A673 (cell line): ENCODE measurements at places on chromosomes 1 and 21. TPM values are rescaled to one million over a fixed set of nuclear protein-coding genes. Genes with fewer than 3 reads are reported as not detected.

DNA sequence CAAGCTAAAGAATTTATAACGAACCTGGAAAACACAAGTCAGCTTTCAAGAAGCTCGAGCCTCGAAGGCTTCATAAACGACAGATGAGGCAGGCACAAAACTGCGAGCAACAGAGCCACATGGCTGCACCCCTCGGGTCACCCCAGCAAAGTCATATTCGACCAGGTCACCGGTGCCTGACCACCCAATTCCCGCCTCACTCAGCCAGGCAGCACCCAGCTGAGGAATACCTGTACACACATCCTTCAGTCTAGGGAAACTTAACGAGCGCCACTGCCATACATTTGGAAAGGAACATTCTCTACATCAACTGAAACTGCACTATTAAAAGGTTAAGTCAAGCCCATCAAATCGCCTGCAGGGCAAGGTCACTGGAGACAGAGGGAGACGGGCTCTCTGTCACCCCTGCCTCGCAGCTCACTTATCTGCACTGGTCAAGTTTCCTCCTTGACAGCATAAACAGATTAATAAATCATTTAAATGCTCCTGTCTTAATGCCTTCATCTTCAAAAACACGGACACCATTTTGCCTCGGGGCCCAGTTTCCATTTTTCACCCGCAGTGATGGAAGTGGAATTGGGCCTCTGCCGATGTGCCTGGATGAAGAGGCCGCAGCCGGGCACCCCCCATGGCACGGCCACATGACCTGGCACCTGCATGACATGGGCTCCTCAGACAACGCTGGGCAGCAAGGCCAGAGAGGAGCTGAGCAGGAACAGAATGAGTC is 20.6 kb downstream of the NPHP4 start:
- H3K4me3 ChIP-seq: no peak overlapping the region
- no peak for DNase-seq
- no peaks in the 10 kb centered on the region for H3K36me3 ChIP-seq
- no peaks in the 10 kb centered on the region for H3K27me3 ChIP-seq

DNA sequence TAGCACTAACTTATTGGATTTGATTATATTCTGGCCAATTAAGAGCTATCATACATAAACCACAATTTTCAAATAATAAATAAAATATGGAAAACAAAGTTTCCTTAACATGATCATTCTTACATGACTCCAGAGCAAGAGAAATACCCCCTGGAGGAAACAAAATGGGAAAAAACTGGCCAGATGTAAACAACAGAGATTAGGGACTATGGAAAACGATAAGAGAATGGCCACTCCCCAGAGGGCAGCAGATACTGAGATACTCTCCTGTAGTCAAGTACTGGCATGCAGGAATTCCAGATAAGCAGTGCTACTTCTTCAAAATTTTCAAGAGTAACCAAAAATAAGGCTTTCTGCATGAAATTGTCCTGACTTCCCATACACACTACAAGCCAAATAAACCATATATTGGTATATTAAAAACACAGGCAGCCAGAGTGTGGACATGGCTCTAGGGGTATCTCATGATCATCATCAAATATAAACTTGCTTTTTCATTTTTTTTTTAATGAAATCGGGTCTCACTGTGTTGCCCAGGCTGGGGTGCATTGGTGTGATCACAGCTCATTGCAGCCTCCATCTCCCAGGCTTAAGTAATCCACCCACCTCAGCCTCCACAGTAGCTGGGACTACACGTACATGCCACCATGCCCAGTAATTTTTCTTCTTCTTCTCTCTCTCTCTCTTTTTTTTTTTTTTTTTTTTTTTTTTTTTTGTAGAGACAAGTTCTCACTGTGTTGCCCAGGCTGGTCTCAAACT is 118.5 kb downstream of the EIF4G3 start:
- H3K4me1 ChIP-seq: no peaks in the 10 kb centered on the region
- no peak overlapping the region for H3K27ac ChIP-seq
- no peaks in the 10 kb centered on the region for H3K27me3 ChIP-seq
- H3K4me3 ChIP-seq: no peak overlapping the region
- DNase-seq: no peak
- no peaks in the 10 kb centered on the region for H3K36me3 ChIP-seq

DNA sequence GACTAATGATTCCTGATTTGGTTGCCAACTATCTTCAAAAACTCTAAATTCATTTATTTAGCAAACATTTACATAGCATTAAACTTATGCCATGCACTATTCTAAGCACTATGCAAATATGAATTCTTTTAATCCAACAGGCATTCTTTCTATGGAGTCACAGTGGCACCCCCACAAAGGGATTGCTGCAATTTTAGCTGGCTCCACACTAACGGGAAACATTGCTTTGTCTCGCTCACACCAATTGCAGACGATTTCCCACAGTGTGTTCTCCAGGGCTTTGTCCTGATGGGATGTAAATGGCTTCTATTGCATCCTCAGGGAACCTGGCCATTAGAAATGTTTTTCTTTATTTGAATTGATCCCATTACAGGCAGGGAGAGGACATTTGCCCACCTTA is 259.1 kb downstream of the BARHL2 start:
- H3K27ac ChIP-seq: no peak overlapping the region
- no peaks in the 10 kb centered on the region for H3K27me3 ChIP-seq

DNA sequence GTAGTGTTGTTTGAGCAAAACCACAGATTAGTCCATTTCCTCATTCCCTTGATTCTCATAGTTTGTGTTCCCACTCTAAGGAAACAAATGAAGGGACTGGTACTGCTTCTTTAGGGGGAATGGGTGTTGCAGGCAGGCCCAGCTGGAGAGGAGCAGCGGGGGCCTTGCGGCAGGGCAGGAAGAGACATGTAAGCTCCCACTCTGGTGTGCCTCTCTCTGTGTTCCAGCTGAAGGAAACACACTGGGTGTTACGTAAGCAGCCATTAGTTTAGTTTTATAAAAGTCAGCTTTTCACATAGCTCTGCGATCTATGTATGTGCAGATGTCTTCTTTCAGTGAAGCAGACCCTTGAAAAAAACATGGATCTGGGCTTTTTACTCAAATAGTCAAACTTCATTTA is 99.5 kb downstream of the CACHD1 start:
- H3K27ac ChIP-seq: no peak overlapping the region
- no peak overlapping the region for H3K4me3 ChIP-seq
- H3K36me3 ChIP-seq: no peaks in the 10 kb centered on the region
- H3K27me3 ChIP-seq: no peaks in the 10 kb centered on the region

KRTAP11-1 gene
- not detected in 2 replicates for total RNA-seq

DNA sequence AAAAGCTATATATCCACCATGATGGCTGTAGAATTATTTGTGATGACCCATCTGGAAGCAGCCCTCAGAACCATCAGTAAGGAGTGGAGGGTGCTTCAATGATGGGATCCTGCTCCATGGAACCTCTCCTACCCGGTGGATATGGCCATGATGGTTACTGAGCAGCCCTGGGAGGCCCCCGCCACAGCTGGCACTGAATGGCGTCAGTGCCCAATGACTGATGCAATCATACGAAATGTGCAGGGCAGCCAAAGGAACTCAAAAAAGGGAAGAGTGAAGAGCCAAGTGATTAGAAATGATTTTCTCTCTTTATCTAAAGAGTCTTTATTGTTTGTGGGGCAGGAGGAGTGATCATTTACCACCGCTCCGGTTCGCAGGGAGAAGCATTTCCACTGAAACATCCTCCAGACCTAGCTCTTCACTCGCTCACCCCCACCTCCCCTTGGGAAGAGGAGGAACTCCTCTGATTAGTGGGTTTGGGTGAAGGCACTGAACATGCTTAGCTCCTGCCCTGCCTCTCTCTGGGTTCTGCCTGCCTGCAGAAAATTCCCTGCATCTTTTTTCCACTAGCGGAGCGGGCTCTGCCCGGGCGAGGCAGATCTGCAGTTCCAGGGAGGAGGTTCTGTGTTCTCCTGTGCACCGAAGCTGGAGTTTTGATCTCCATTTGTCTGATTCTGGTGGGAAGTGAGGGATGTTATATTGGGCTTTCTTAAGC is 260.3 kb downstream of the GRIK3 start:
- no peak for DNase-seq
- no peak overlapping the region for H3K27ac ChIP-seq
- no peaks in the 10 kb centered on the region for H3K36me3 ChIP-seq
- H3K4me1 ChIP-seq: no peaks in the 10 kb centered on the region
- H3K4me3 ChIP-seq: no peak overlapping the region
- H3K27me3 ChIP-seq: peaks cover 11% of the 10 kb centered on the region

ALX3 gene
- total RNA-seq: 0.81 and 0.84 TPM in 2 replicates

CASQ2 gene
- total RNA-seq: 0.15 and 0.52 TPM in 2 replicates

DNA sequence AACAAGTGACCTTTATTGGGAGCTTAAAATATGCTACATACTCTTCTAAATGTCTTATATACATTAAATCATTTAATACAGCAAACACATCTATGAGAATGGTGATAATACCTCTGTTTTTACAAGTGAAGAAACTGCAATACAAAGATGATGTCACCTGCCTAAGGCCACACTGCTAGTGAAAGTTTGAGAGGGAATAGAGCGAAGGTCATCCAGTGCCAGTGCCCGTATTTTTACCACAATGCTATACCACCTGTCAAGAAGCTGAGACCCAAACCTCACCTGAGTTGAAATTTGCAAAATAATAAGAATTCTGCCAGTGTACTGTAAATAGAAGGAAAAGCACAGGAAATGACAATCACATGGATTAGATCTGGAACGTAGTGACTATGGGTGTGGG is 200.4 kb upstream of the TMPRSS15 start:
- no peaks in the 10 kb centered on the region for H3K4me1 ChIP-seq
- no peaks in the 10 kb centered on the region for H3K27me3 ChIP-seq
- no peak for DNase-seq
- no peaks in the 10 kb centered on the region for H3K36me3 ChIP-seq
- H3K27ac ChIP-seq: no peak overlapping the region
- H3K4me3 ChIP-seq: no peak overlapping the region
